ENCODE measurements at places on chromosomes 6 and 20.

- no peak overlapping the region for H3K4me3 ChIP-seq
- DNase-seq = peak; percentile 46
- H3K27me3 ChIP-seq = no peaks in the 10 kb centered on the region
- peaks cover 17% of the 10 kb centered on the region for H3K4me1 ChIP-seq
- H3K27ac ChIP-seq = no peak overlapping the region
- H3K36me3 ChIP-seq = no peaks in the 10 kb centered on the region
These were observed 72.4 kb upstream of the BACH2 start for GRCh38 chr6:90369024-90369519.

DNA sequence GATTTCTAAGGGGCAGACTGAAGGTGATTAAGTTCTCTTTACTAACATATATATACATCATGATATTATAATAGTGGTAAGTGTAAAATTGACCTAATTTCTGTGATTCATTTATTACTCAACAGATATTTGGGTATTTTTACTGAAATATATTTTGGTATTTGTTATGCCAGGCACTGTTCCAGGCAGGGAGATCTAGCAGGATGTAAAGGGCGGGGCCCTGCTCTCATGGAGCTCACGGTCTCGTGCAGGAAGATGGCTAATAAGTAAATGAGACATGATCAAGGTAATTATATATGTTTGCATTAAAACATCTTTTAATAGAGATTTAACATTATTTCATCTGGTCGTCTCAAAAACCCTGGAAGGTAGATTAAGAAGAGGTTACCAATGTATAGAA is 27.7 kb downstream of the FAM50B start:
- no peaks in the 10 kb centered on the region for H3K36me3 ChIP-seq
- H3K4me1 ChIP-seq = peaks cover 2% of the 10 kb centered on the region
- H3K27ac ChIP-seq = no peak overlapping the region
- H3K27me3 ChIP-seq = peaks cover 23% of the 10 kb centered on the region

DNA sequence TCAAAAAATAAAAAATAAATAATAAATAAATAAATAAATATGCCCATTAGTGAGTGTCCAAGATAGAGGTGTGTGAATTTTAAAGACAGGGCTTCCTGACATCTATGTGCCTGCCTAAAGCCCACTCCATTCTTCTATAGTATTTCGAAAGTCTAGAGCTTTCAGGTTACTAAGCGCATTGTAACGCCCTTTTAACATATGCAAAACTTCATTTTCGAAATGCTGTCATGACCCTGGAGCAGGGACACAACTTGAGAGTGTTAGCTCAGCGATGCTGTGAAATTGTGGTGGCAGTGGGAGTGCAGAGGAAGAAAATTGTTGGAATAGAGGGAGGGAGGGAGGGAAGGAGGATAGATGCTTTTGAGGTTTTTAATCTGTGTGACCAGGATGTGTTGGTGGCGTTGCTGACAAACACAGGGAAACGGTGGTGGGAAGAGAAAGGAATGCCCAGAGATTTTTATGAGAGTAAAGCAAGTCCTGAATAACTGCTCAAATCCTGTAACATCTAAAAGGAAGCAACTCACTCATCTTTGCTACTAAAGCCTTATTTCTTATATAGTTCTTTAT is 169.3 kb downstream of the ARID1B start:
- DNase-seq = no peak
- peaks cover 34% of the 10 kb centered on the region for H3K4me1 ChIP-seq
- H3K27ac ChIP-seq = no peak overlapping the region
- H3K27me3 ChIP-seq = no peaks in the 10 kb centered on the region
- H3K36me3 ChIP-seq = no peaks in the 10 kb centered on the region

DNA sequence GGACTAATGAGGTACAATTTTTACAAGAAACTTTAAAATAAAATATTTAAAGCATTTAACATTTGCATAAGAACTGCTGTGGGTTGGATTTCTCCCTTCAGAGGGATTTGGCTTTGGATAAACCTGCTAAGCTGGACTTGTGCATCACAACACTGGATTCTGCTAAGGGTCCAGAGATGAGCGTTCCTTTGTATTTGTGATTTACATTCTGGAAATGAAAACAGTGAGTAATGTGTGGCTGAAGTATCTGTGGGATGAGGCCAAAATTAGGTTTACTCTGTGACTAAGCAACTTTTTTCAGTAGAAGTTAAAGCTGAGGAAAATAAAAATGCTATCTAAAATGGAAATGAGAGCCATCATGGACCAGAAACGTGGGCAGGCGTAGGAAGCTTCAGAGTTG is 494.3 kb downstream of the EPM2A start:
- H3K27me3 ChIP-seq = peaks cover 9% of the 10 kb centered on the region
- H3K4me1 ChIP-seq = no peaks in the 10 kb centered on the region
- H3K27ac ChIP-seq = no peak overlapping the region
- no peak overlapping the region for H3K4me3 ChIP-seq

- peaks cover 13% of the 10 kb centered on the region for H3K4me1 ChIP-seq
- DNase-seq = no peak
- no peaks in the 10 kb centered on the region for H3K36me3 ChIP-seq
These were observed 21.8 kb upstream of the NAA20 start for GRCh38 chr20:19995220-19995863.

DNA sequence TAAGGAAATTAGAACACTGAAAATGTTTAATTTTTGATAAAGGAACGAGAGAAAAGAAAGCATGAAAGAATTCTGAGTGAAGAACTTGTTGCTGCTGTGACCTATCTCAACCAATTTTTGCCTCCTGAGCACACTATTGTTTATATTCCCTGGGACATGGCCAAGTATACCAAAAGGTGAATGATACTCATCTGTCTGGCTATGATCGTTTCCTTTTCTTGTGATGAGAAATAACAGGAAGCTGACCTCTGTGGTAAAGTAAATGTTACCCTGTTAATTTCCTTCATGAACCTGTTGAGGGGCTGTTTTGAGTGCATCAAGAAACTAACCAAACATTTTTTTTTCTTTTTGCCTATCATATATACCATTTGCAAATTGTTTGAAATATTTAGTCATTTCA is 69.1 kb downstream of the FIG4 start:
- no peaks in the 10 kb centered on the region for H3K27me3 ChIP-seq
- peaks cover 42% of the 10 kb centered on the region for H3K36me3 ChIP-seq
- no peak for DNase-seq
- no peak overlapping the region for H3K27ac ChIP-seq
- no peak overlapping the region for H3K4me3 ChIP-seq

DNA sequence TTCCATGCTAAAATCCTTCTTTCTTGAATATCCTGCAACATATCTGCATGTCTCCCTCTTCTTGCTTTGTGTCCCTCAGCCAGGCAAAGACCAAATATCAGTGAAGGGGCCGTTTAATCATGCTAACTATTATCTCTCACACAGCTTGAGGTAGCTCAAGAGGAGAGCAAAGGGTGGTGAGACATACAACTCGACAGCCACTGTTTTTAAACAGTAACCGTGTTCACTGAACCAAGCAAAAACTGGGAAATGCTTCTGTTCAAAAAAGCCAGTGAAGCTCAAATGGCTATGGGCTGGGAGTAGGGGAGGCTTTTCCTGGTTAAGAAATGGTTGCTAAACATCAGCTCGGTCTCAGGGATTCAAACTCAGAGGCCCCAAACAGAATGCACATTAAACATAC is 83.4 kb downstream of the MAP7 start:
- no peaks in the 10 kb centered on the region for H3K36me3 ChIP-seq
- peaks cover 11% of the 10 kb centered on the region for H3K4me1 ChIP-seq
- no peaks in the 10 kb centered on the region for H3K27me3 ChIP-seq
- no peak for DNase-seq
- H3K4me3 ChIP-seq = no peak overlapping the region

- no peaks in the 10 kb centered on the region for H3K27me3 ChIP-seq
- H3K4me1 ChIP-seq = peaks cover 34% of the 10 kb centered on the region
- peaks cover 56% of the 10 kb centered on the region for H3K36me3 ChIP-seq
- no peak overlapping the region for H3K4me3 ChIP-seq
- no peak for DNase-seq
- no peak overlapping the region for H3K27ac ChIP-seq
These were observed 7.5 kb downstream of the BTN3A2 start for GRCh38 chr6:26372308-26373144.

DNA sequence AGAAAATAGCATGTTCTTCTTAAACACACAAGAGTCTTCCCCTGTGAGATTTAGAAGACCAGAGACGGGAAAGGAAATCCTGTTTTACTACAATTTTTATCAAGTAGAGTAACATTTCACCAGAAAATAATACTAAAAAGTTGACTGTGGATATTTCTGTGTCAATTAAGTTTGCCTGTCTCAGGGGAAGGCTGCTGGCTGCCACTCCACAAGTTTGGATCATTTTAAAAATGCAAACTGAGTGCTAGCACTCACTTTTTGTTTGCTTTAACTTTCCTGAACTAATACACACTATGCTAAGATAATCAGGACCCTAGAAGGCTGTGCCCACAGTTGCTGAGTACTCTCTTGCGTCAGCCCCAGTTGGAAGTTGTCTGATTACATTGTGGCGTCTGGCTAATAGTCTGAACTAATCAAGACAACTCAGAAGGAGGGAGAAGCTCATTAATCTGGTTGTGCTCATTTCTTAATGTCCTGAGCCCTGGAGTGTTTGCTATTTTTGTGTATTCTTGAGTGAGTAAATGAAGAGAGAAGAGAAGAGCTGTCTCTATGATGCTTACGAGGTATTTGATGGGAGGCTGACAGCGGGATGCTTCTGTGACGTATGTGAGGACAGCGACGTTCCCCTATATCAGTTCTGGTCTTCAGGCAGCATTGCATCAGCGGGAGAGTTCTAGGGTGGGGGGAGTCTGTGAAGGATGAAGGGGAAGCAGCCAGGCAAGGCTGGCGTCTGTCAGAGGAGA is 664.2 kb downstream of the QKI start:
- H3K4me3 ChIP-seq = no peak overlapping the region
- H3K27me3 ChIP-seq = peaks cover 22% of the 10 kb centered on the region
- peaks cover 10% of the 10 kb centered on the region for H3K4me1 ChIP-seq
- no peak for DNase-seq

- H3K36me3 ChIP-seq = no peaks in the 10 kb centered on the region
- no peak for DNase-seq
- no peak overlapping the region for H3K27ac ChIP-seq
- H3K4me3 ChIP-seq = no peak overlapping the region
- H3K27me3 ChIP-seq = no peaks in the 10 kb centered on the region
These were observed 298.6 kb downstream of the TAF4 start for GRCh38 chr20:61766921-61767610.

DNA sequence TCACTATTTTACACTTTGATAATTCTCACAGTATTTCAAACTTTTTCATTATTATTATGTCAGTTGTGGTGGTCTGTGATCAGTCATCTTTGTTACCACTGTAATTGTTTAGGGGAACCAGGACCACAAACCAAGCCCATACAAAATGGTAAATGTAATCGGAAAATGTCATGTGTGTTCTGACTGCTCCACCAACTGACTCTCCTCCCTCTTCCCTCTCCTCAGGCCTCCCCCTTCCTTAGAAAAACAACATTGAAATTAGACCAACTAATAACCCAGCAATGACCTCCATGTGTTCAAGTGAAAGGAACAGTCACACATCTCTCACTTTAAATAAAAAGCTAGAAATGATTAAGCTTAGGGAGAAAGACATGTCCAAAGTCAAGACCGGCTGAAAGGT is 63.8 kb downstream of the GMDS start:
- no peak overlapping the region for H3K4me3 ChIP-seq
- no peak overlapping the region for H3K27ac ChIP-seq
- no peak for DNase-seq
- H3K4me1 ChIP-seq = peaks cover 8% of the 10 kb centered on the region
- peaks cover 9% of the 10 kb centered on the region for H3K36me3 ChIP-seq
- no peaks in the 10 kb centered on the region for H3K27me3 ChIP-seq

All from stimulated activated naive B cell treated with anti-CD40 and anti-IgM and Interleukin-4, amounts not matched to agents 10 μg/mL and 1 μg/mL and 100 μg/mL, for 72 hours (primary cell).